ENCODE measurements at places on chromosomes 7 and 10. TPM values are rescaled to one million over a fixed set of nuclear protein-coding genes. Genes with fewer than 3 reads are reported as not detected.

SHH gene
- not detected for total RNA-seq

HOXA5 gene
- 0.70 TPM for total RNA-seq

AGR2 gene
- total RNA-seq: 2.2 TPM

CLCN1 gene
- total RNA-seq: not detected

UPK3BL1 gene
- total RNA-seq: 6.0 TPM

OR6B1 gene
- total RNA-seq: not detected

SLC13A1 gene
- not detected for total RNA-seq

ZMIZ1 gene
- total RNA-seq: 15.2 TPM

NT5C3A gene
- total RNA-seq: 20.4 TPM

ELN gene
- not detected for total RNA-seq

Data from hair follicular keratinocyte (primary cell).